ENCODE measurements at places on chromosomes 16 and 17. TPM values are rescaled to one million over a fixed set of nuclear protein-coding genes. Genes with fewer than 3 reads are reported as not detected.

DNA sequence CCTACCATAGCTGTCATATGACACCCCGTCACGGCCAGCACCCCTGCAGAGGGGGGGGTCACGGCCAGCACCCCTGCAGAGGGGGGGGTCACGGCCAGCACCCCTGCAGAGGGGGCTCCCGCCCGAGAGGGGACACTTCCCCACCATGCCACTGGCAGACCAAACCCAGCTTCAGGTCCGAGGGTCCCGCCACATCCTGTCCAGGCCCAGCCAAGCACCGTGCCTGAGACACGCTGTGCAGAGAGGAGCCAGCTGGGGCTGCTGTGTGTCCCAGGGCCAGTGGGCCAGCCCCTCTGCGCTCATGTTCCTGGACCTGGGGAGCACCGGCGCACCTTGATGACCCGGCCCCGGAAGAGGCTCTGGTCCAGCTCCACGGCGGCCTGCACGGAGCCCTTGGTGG lies 1.9 kb downstream of the PABPN1L start:
- no peak for DNase-seq

GRCh38 chr17:3046753-3047152 lies 16.7 kb downstream of the OR1D5 start:
- DNase-seq, result no peak

DNA sequence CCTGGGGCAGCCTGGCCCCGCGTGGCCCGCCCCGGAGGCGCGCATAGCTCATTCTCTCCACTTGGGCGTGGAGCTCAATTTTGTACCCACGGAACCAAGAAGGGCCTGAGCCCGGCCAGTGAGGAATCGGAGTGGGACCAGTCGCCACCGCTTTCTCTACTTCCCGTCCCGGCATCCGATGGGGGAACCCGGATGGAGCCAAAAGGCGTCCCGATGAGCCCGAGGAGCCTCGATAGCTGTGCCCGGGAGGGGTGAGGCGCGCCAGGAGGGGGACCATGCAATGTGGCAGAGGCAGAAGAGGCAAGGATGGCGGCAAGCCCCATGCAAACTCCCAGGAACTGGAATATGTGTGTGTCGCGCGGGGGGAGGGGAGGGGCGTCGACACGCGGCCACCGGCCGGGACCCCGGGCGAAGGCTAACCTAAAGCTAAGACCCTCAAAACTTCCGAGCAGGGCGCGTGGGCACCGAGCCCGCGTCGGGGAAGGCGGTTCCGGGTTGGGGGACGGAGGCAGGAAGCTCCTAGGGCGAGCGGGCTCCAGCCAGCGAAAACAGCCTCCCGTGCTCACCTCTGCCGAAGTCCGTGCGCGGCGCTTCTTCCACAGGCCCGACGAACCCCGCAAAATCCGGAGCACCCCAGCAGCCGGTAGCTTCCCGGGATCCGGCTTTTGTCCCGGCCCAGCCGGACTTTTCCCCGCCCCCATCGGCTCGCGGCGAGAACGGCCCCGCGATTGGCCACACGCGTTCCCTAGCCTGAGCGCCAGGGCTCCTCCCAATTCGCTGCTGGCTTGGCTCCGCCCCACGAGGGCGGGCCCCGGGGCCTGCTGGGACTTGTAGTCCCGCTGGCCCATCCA lies at the start of gene ACLY:
Gene ACLY (minus strand): TSS at position 638 of the 851 bp plus-strand sequence. CDS start 5,078 bp downstream, outside the sequence.
- peak; percentile 98 for DNase-seq

DNA sequence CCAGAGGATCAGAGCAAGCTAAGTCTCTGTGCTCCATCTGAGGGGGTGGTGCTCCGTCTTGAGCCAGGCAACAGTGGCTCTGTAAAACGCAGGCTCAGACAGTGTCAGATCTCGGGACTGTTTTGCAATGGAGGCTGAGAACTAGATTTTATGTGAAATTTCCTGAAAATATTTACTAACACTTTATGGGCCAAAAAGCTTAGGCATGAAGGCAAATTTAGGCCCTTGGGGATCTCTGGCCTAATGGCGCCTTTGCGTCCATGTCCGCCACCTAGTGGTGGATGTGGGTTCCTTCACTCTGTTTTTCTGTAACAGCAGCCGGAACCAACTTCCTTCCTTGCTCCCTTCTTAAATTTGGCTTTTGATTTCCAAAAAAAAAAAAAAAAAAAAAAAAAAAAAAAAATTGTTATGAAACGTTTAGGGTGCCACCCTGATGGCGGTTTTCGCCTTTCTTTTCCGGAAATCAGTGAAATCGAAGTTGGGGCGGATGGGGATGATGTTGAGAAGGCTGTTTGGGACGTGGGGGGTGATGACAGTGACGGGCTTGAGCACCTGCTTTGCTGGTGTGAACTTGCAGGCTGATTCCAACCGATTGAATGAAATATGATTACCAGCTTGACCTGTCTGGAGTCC lies 14.0 kb upstream of the ELAC2 start:
- DNase-seq, result peak; percentile 71

DNA sequence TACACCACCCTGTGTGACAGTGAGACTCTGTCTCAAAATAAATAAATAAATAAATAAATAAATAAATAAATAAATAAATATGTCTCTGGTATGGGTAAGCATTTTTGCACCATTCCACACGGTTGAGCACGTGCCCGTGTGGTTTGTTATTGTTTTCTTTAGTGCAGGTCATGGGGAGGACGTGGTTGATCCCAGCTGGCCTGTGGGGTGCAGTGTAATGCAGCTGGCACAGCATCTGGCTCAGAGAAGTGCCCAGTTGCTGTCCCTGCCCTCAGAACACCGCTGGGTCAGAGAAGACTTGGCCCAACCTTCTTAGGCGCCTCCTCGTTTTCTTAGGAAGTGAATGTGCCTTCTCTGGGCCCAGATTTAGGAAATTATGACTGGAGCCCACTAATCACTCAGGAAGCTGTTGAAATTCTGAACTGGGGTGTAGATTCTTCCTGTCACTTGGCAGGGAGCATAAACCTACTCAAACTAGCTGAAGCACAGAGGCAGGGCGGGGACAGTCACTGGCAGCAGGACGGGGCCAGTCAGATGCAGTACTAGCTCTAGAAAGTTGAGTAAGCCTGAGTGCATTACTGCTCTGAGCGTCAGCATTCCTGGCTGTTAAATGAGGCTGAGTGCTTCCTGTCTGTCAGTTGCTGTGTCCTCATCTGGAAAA lies 85.9 kb downstream of the SNX29 start:
- peak; percentile 93 for DNase-seq

DNA sequence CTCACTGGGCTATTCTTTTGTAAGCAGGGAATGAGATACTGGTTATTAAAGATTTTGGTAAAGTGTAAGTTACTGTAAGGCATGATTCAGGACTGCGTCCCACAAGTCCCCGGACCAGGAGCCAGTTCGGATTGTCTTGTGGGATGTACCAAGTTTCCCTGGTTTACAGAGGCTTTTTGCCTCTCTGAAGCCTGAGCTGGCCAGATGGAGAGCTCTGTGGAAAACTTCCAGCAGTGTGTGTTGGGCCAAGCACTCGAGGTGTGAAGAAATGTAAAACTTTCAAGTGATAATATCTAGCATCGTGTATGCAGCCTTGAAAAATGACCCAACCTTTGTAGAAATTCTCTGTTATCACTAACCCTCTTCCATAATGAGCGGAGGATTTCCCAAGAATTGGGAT lies 2.4 kb downstream of the EPN2 start:
- DNase-seq, result peak; percentile 75

PRR15L gene
- polyA plus RNA-seq, result 334 TPM

OTOP3 gene
- 0.60 TPM for polyA plus RNA-seq

MFAP4 gene
- polyA plus RNA-seq, result 42.0 TPM

PHOSPHO1 gene
- polyA plus RNA-seq, result 0.38 TPM

P2RX5 gene
- polyA plus RNA-seq, result not detected

All from sigmoid colon (tissue), 7 donors.